MV-4-11 (cell line): ENCODE measurements at places on chromosomes 1 and 21.

DNA sequence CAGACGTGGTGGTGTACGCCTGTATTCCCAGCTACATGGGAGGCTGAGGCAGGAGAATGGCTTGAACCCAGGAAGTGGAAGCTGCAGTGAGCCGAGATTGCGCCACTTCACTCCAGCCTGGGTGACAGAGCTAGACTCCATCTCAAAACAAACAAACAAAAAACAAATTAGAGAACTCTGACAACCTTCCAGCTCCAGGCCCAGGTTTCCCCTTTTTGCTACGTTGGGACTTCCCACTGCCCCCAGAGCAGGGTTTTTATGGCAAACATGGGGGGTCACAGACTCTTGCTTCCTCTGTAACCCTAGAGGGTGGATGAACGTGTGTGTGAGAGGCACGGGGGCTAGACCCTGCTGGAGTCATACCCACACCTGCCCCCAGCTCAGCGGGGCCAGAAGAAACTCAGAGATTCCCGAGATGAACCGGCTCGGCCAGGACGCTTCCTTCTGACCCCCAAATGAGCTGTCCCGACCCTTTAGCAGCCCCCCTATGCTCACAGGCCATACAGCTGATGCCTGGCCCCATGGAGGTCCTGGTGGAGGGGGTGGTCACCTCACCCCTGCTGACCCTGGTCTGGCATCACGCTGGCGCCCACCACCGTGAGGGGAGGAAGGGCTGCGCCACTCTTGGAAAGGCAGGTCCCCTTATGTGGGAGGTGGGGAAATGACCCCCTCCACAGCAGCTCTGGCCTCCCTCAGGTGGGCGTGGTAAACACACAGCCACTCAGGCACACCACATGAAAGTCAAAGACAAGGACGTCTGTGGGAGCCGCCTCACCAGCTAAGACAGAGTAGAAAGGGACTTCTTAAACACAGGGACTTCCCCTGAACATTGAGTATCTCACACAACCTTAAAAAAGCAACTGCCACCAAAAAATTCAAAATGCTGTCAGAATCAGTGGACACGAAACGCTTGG lies 7.1 kb downstream of the GPR157 start:
- no peak for DNase-seq

GRCh38 chr1:160351629-160352028 lies 8.4 kb downstream of the NCSTN start:
- DNase-seq = no peak

- no peak for DNase-seq
Measured at GRCh38 chr1:223489439-223489838, 96.2 kb downstream of the CCDC185 start.

DNA sequence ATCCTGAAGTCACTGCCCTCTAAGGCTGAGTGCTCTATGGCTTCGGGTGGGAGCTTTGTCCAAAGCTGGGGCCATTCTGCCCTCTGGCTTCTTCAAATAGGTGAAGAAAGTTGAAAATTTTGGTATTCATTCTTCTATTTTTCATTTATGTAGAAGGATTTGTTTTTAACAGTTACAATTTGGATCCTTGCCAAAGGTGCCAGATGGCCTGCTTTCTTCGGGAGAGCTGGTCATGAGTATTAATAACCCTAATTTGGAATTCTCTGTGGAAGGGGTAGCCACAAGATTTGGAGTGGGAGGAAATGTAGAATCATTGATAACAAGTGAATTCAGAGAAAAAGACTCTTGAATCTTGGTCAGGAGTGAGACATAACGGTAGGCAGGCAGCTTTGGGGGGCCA lies 370.4 kb upstream of the ST6GALNAC5 start:
- no peak for DNase-seq

- DNase-seq = no peak
Measured at GRCh38 chr1:22618056-22618455, 18.4 kb upstream of the C1QA start.

- DNase-seq = no peak
Measured at GRCh38 chr1:118716775-118717174, 271.4 kb downstream of the TBX15 start.

DNA sequence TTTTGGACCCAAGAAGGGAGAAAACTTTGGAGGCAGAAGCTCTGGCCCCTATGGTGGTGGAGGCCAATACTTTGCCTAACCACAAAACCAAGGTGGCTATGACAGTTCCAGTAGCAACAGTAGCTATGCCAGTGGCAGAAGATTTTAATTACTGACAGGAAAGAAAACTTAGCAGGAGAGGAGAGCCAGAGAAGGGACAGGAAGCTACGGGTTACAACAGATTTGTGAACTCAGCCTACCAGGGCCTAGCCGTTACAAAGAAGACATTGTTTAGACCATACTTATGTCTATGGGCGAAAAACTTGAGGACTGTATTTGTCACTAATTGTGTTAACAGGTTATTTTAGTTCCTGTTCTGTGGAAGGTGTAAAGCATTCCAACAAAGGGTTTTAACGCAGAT lies 10.4 kb upstream of the ACOT11 start:
- no peak for DNase-seq

- no peak for DNase-seq
Measured at GRCh38 chr1:187013582-187014200, 184.9 kb downstream of the PLA2G4A start.
